ENCODE measurements at places on chromosomes 6 and 20.

DNA sequence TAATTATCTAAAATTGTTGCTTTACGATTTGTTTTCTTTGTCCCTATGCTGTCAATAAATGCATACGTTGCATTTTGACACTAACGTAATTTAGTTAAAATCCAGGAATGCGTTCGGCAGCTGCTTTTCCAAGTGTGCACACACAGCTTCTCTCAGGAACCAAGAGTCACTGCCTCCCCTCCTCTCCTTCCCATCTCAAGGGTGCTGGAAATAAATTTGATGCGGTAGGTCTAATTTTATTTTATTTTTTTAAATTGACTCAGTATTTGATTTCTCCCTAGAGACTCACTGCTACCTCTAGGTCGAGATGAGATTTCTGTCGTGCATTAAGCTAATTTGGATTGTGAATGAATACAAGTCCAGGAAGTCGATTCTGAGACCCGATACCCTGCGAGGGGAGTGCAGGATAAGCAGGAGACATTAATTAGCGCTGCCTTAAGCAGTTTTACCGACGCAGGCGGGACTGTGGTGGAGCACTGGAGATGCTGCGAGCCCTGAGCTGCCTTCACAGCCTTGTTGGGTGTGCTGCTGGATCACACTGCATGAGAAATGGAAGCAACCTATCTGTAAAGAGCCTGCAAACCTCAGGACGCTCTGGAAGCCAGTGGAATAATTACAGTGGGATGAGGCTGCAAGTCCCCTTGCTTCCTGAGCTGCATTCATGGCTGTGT, 381.2 kb downstream of the C6orf118 start:
- no peak for DNase-seq

DNA sequence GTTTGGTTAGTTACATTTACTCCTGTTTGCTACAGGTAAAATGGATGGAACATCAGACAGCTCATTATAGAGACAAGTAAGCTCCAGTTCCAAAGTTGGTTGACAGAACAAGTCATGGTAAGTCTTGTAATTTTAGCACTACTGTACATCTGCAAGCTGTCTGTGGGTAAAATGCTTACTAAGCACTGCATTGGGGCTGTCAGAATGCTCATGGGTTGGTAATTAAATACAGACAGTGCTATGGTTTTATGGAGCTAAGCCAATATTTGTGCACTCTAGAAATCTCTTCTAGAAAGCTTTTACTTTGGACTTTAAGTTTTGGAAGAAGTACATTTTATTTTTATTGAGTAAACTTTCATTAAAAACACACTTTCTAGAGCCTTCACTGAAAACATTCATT, 419.2 kb upstream of the MMS22L start:
- no peak for DNase-seq

GRCh38 chr6:108714101-108714765, 134.0 kb upstream of the ARMC2 start:
- no peak for DNase-seq

DNA sequence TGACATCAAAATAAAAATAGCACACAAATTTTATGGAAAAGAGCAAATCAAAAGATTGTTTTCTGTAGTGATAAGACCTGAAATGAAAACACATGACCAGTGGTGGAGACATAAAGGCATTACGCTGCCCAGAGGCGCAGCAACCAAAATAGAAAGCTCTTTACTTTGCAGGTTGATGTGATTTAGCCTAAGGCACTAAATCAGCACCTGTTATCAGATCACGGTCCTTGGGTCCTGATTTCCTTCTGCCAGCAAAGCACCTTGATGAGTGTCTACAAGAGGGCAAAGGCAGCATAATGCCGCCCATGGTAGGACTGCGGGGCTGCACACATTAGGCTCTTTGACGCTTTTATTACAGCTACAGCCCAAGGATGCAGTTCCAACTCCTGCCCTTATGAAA, 19.3 kb upstream of the RAMACL start:
- DNase-seq, result no peak

GRCh38 chr6:122178988-122179387, 220.5 kb upstream of the HSF2 start:
- DNase-seq, result no peak

DNA sequence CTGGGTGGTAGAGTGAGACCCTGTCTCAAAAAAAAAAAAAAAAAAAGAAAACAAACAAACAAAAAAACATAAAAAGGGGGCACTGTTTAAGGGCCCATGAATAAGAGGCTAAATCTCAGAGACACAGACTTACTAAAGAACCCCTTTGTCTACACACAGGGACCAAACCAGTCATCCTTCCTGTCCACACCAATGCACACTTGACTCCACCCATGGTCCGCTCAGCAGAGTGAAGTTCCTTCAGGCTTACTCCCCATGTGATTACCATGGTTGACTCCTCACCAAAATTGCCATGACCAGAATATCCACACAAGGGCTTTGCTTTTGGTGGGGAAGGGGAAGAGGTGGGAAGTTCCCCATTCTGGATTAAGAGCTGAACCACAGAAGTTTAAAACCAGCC, 19.4 kb upstream of the REPS1 start:
- DNase-seq, result no peak

GRCh38 chr6:15387118-15387517, 141.2 kb downstream of the JARID2 start:
- no peak for DNase-seq

DNA sequence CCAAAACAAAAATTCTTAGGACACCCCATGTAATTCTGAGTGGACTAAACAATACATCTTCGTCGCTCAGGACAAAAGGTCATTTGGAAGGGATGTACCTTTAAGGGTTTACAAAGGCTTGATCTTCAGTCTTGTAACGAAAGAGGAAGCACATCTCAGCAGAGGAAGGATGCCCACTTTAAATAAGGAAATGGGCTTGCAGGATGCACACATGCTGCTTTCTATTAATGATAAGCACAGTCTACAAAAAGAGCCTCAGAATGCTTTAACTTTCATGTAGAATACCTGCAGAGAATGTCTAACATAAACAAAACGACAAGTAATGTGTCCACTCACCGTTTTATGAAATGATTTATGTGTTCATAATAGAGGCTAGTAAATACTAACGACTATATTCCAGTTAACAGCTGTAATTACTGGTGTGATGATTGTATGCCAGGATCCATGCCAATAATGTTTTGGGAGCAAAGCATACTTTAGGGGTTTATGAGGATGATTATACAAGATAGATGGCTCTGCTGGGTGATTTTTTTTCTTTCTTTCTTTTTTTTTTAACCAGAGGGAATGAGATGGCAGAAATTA, 216.9 kb downstream of the GMDS start:
- no peak for DNase-seq

DNA sequence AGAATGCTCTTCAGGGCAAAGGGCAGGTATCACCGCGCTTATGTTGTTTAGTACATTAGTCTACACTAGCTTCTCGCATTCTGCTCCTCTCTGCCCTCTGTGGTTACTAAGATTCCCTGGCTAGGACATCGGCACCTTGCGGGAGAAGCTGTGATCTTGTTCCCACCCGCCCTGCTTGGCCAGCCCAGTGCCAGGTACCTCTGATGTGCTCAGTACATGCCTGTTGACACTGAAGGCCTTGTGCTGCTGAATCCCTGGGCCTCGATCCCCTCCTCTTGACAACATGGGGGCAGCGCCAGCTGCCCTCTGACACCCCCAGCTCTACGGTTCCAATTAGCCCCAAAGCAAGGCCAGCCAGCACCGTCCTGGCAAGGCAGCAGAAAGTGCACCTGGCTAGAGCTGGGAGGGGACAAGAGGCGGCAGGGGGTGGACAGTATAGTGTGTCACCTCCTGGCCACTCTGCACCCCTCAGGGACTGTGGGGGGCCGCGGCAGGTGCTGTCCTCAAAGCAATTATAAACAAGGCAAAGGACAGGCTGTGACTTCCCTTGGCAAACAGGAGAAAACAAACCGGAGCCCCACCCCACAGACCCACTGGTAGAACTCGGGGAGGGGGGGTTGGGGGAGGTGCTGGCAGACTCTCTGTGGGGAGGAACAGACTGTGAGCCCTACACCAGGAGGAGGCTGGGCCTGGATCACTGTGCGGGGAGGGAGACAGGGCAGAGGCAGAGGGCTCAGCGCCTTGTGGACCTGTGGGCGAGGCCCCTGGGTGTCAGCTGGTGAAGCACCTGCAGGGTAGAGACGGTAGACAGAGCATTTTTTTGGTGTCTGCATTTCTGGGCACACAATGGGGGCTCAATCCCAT, 7.1 kb downstream of the TFEB start:
- DNase-seq, result no peak

DNA sequence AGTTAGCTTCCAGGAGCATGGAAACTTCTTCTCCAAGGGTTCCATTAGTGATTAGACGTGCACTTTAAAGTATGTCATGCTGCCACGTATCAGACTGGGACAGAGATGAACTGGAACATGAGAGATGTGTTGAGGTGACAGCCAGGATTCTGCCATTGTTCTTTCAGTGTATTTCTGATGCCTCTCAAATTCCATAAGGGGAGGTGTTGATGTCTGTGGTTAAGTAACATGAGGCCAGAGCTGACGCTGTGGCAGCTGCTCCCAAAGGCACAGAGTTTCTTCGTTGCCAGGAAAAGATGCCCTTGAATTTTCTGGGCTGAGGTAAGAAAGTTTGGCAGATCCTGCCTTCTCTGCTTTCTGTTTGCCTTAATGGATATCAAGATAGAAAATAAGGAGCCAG, 63.5 kb downstream of the TRMT6 start:
- DNase-seq, result no peak

DNA sequence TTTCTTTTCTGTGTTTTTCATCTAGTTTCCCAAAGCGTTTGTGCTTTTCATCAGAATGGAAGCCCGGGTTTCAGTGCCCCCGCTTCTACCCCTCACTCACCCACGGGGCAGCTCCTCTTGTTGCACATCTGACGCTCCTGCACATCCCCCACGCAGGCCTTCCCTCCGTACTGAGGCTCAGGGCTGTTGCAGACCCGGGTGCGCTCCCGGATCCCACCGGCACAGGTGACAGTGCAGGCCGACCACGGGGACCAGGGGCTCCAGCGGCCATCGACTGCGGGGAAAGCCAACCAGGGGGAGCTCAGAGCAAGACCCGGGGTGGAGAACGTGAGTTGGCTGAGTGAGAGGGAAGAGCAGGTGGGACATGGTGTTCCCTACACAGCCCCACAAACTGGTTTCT, 19.0 kb downstream of the THBS2 start:
- no peak for DNase-seq

DNA sequence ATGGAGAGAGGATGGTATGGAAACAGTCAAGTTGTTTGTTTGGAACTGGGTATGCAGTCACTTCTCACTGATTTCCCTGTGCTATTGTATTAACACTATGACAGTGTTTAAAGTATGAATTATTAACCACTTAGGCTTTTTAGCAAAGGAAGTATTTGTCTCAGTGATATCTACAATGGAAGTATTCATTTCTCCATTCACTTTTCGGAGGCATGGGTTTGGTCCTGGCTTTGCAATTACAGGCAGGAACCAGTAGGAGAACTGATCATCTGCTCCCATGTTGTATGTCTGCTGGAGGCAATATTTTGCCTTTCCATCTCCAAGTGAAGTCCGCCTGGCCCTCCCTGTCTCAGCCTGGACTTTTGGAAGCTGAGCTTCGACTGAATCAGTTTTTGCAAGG, 30.6 kb upstream of the EXOC2 start:
- DNase-seq, result no peak

- DNase-seq, result no peak
Measured at GRCh38 chr6:80173411-80173810, 66.9 kb downstream of the BCKDHB start.

GRCh38 chr6:125116710-125117109, 36.9 kb upstream of the TPD52L1 start:
- no peak for DNase-seq

- no peak for DNase-seq
Measured at GRCh38 chr6:135996668-135997067, 145.2 kb downstream of the PDE7B start.

DNA sequence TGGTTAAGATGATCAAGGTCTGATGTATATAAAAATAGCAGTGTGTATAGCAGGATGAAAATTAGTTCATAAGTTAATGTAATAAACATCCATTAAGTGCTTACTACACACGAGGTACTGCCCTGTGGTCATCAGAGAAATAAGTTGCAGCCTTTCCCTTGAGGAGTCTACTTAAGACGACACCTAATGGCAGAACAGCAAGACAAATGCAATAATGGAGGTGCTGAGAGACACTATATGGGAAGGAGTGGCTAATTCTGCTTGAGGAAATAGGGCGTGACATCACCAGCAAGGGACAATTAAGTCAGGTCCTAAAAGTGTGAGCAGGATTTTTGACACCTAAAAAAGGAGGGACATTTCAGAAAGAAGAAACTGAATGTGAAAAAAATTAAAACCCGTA, 75.2 kb downstream of the BACH2 start:
- DNase-seq, result no peak
